ENCODE measurements at places on chromosomes 7 and 10.
A peak's percentile ranks its signal among the peaks of the same experiment; 100 is the strongest.

GRCh38 chr10:51629934-51630639 is 69.3 kb downstream of the CSTF2T start:
- DNase-seq, result no peak

DNA sequence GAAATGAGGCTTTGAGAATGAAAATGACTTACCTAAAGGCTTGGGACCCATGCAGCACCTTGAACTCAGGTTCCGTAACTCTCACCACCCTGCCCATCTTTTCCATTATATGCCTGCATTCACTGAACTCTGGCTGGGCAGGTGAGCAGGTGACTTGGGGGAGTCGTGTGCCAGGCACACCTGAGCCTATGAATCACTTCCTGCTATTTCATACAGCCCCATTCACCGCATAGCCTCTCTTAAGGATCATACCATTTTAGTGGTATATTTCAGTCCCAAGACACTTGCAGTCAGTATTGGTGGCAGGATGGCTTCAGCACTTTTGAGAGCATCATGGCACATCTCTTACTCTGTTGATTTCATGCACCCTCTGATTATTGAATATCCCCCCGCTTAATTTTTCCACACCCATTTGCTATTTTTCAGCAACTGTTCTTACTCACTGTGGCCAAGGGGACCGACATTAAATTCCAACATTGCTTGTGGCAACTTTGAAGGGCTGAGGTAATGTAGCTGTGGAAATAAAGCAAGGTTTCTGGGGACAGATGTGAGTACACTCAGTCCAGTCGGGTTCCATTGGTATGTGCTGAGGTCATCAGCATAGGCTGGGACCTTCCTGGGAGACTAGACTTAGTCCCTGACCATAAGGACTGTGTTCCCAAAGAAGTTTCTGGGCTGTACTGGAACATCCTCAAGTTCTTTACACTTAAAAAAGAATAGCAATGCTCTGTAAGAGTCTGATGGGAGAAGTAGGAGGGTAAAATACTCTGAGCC is 39.8 kb upstream of the ZNF438 start:
- DNase-seq, result no peak

GRCh38 chr10:20287586-20287985 is 471.4 kb downstream of the PLXDC2 start:
- no peak for DNase-seq

DNA sequence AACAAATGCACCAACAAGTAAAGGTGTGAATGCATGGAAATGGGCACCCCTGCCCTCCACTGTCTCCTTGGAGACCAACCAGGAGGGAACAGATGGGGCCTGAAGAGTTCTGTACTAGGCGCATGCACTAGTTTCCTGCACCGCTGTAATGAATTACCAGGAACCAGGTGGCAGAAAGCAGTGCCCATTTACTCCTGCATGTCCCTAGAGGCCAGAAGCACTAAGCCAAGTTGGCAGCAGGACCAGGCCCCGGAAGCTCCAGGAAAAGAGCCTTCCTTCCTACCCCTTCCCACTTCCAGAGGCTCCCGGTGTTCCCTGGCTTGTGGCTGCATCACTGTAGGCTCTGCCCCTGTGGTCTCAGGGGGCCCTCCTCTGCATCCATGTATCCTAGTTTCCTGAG is 237.5 kb upstream of the PPP2R2D start:
- DNase-seq, result no peak

DNA sequence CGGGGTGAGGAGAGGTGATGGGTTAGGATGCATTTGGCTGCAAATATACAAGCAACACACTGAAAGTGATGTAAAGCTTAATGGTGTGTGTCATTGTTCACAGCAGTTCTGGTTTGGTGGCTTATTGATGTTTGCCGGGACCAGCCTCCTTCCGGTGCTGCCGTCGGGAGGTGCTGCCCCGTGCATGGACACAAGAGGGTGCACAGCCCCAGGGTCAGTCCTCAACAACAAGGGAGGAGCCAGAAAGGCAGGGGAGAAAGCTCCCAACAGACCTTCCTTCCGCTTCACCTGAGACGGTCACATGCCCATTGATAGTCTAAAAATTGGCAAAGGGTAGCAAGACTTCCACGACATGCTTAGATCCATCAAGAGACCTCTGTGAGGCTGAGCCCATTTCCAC is 9.5 kb downstream of the RNF32 start:
- DNase-seq, result no peak

DNA sequence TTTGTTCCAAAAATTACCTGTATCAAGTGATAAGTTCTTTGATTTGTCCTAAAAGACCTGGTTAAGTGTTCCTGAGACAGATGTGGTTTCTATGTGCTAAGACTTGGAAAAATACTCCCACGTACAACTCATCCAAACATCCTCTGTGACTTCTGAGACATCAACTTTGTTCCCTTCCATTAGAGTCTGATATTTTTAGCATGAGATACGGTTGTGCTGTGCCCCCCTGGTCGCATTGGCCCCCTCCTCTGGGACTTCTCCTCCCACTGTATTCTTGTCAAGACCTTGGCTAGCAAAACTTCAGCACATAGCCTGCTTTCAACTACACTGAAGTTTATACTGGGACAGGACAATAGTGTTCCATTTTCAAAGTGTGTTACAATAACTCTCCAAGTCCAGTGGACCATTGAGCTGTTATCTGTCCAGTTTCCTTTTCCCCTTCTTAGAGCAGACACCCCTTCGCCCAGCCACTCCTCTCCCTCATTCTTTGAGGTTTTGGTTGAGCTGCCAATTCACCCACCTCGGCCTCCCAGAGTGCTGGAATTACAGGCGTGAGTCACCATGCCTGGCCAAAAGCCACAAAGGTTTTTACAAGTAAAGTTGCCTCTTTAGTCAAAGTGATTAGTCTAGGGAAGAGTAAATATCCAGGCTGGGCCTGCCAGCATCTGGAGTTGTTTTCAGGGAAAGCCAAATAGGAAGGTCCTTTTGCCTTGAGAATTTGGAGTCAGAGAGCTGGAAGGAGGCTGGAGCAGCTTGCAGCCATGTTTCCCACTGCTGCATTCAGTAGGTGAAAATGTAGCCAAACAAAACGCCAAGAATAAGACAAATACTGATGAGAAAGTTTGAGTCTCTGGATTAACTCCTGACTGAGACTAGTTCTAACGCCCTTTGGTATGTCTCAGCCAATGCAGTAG is 17.8 kb upstream of the PDLIM1 start:
- no peak for DNase-seq

- DNase-seq, result no peak
These were observed 1197.2 kb downstream of the SORCS1 start for GRCh38 chr10:105967256-105967655.

GRCh38 chr10:62384057-62384446 is 9.9 kb downstream of the ZNF365 start:
- DNase-seq, result peak; percentile 23

DNA sequence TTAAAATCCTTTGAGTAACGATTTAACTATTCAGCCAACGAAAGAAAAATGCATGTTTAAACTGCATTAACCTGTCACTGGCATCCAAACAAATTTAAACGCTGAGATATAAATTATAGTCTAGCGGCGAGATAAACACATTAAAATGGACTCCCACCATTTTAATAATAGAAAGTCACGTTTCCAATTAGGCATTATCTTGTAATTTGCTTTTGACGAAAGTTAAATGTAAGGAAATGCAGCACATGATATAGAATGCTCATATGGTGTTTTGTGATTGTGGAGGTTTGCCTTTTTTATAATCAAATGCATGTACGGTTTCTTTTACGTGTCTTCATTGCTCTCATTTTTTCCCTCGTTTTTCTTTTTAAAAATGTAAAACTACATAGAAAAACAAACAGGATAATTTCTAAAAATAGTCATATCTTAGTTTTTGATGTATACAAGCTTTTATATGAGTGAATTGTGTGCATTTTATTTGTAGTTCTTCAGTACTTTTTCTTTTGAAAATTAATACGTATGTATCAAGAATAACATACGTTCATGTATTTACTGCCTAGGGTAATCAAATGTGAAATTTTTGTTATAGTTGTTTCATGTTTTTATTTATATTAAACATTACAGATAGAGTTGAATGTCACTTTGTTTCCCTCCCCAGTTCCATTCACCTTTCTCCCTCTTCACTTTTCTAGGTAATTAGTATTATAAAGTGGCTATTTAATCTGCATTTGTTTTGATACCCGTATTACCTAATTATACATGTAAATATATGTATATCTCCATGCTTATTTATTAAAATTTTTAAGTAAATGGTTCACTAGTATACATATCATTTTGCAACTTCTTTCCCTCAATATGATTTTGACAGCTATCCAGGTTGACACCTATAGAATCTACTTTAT is 1.1 kb upstream of the KLF14 start:
- DNase-seq, result no peak

DNA sequence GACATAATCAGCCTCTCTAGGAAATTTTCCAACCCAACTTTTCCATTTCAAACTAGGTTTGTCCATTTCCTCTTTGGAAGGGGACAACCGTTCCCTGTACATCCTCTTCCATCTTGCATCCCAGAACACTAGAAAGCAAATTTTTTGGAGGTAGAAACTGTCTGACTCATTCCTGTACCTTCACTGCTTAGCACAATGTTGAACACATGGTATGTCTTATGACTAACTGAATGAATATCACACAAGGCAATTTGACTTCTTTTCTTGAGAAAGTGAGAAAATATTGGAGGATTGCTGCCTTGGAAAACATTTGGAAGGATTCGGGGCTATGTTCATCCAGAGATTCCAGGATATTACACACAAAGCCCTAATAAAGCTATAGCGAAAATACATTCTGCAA is 289.1 kb downstream of the FGFR2 start:
- DNase-seq, result no peak

- no peak for DNase-seq
These were observed 27.3 kb upstream of the PLXDC2 start for GRCh38 chr10:19788902-19789301.

DNA sequence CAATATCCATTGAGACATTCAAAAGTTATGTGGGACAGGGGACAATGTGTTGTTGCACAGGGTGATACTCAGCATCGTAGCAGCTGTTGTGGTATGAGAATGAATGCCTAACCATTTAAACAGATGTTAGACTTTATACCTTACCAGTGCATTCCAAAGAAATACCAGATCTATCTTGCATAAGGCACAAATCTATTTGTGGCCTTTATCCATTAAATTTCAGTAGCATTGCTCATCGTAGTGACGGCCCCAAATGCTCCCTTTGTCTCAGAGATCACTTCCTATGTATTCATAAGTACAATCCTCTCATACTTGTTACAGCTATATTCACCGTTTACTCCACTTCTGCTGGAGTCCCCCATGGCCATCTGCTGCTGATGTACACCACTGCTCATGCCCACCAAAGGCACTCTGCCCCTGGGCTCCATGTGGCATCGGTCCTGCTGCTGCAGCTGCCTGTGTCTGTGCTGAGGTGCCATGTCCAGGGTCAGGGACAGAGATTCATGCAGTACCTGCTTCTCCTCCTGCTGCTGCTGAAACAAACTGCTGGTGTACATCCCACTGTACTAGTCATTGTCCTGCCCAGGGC is 96.3 kb downstream of the CPED1 start:
- no peak for DNase-seq

GRCh38 chr7:139916717-139917395 is 87.8 kb downstream of the TBXAS1 start:
- no peak for DNase-seq

DNA sequence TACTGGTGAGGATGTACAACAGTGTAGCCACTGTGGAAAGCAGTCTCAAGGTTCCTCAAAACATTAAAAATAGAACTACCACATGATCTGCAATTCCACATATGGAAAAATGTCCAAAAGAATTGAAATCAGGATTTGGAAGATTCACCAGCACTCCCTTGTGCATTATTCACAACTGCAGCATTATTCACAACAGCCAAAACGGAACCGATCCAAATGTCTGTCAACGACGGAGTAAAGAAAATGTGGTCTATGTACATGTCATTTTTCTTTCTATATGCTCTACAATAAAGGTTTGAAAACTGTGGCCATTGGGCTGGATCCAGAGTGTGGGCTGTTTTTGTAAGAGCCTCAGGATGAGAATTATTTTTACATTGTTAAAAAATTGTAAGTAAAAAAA is 1206.1 kb upstream of the CELF2 start:
- DNase-seq, result no peak

DNA sequence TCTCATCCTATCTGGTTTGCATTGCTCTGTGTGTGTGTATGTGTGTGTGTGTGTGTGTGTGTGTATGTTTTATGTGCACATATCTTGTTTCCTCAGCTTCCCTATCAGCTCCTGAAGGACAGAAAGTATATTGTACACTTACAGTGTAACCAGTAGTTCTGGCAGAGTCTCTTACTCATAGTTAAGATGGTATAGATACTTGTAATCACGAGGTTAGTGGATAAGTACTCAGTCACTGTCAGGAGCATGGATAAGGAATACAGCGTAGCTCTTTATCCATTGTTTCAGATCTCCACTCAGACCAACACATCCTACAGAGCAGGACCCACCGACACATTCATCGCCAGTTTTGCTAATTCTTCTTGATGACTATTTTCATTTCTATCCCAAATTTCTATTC is 275.0 kb downstream of the TSPAN12 start:
- no peak for DNase-seq

DNA sequence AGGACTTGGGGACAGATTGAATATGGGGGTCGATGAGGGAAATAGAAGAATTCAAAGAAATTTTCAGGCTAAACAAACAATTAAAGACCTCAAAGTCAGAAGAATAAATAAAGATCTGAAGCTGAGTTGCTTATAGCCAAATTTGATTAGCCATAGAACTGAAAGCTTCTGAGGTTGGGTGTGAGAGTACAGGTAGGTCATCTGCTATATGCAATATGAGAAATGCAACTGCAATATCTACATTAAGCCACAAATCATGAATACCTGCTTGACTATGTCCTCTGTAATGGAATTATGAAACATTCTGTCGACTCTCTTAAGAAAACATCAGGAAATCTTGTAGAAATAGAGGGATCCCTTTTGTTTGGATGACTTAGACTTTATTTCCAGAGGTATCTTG is 192.1 kb upstream of the PCDH15 start:
- DNase-seq, result no peak

DNA sequence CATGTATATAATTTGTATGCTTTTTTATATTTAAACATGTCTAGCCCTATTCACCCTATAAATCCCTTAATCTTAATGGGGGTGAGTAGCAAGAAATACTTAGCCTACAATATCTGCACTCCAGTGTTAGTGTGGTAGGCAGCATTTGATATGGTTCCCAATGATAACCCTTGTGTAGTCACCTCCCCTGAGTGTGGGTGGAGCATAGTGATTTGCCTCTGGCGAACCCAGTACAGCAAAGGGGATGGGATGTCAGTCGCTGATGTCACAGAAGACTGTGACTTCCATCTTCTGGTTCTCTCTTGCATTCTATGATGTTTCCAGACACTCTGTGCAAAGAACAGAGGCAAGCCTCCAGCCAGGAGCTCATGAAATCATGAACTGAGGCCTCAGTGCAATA is 211.2 kb downstream of the CRPPA start:
- no peak for DNase-seq

DNA sequence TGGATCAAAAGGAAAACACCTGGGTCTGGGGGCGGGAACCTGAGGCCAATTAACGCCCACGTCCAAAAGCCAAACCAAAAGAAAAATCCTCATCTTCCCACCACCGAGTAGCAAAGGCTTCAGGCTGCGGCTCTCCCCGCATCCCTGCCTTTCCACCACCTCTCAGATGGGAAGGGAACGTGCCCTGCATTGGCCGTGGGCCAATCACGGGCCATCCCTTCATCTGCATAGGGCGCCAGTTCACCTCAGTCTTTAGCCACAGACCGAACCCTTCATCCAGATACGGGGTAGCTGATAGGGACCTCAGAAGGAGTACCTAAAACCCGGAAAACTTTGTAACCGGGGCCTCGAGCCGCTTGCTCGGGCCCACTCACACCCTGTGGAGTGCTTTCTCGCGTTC is 626 bp downstream of the PRPF18 start:
- DNase-seq, result no peak

Data from stimulated activated CD4-positive, alpha-beta T cell treated with anti-CD3 and anti-CD28 coated beads, Interleukin-1b, Interleukin-23, amount 100 ng/mL, for 1 hour (primary cell).